ENCODE measurements at places on chromosomes 4 and X.

GRCh38 chr4:139568206-139568955 is 12.4 kb upstream of the SETD7 start:
- no peak for DNase-seq

DNA sequence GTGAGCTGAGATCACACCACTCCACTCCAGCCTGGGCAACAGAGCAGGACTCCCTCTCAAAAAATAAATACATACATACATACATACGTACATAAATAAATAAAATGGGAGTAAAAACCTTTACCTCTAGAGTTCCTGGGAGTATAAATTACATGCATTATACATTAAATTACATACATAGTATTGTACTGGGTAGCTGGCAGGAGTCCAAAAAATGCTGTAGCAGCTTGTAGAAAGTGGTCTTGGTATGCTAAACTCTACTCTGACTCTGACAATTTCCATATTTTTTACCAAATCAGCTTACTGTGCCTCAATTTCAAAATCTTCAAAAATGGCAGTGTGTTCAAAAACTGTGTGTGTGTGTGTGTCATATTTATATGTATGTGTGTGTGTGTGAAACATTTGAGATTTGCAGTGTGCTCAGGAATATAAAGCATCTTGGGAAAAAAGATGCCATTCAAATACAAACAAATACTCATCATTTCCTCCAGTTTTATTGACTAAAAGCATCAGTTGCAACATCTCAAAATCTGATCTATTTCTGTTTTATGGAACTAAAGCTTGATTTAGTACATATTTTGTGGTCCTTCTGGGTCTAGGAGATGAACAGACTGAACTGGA is 171.7 kb downstream of the SHROOM3 start:
- DNase-seq, result no peak

DNA sequence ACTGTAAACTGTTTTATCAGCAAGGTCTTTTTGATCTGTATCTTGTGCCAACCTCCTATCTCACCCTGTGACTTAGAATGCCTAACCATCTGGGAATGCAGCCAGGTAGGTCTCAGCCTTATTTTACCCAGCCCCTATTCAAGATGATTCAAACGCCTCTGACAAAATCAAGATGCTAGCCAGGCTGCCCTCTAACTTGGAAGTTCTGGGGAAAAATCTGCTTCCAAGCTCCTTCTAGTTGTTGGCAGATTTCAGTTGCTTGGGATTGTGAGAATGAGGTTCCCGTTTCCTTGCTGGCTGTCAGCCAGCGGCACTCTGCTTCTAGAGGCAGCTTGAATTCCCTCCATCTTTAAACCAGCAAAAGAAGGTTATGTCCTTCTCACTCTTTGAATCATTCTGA is 34.7 kb downstream of the LUZP4 start:
- no peak for DNase-seq

GRCh38 chrX:72127332-72127731 is 4.4 kb downstream of the RTL5 start:
- no peak for DNase-seq

- DNase-seq, result no peak
These were observed 260.1 kb upstream of the ETNPPL start for GRCh38 chr4:109022961-109023360.

GRCh38 chr4:85968945-85969819 is 390.7 kb downstream of the MAPK10 start:
- no peak for DNase-seq

- DNase-seq, result no peak
These were observed 597.2 kb upstream of the GRIA3 start for GRCh38 chrX:122586831-122587230.

DNA sequence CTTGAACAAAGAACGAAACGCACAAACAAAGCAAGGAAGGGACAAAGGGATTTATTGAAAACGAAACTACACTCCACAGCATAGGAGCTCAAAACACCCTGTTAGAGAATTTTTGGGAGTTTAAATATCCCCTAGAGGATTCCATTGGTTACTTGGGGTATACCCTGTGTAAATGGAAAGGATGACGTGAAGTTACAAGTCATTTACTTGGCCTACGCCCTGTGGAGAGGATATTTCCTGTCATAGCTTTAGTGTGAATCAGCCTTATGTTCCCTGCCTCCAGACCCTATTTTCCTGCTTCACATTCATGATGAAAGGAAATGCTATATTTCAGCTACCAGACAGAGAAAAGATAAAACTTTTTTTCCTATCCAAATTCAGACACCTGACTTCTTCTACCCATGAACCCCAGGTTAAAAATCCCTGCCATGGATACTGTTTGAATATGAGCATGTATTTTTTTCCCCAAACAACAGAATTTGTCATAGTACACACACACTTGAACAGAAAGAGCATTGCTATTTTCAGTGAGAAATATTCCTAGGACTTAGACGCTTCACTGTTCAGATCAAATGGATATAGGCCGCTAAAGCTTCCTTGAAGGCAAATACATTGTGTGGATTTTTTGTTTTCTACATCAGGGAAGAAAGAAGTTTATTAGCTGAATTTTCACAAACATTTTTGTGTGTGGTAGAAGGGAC is 20.4 kb downstream of the PIN4 start:
- no peak for DNase-seq

DNA sequence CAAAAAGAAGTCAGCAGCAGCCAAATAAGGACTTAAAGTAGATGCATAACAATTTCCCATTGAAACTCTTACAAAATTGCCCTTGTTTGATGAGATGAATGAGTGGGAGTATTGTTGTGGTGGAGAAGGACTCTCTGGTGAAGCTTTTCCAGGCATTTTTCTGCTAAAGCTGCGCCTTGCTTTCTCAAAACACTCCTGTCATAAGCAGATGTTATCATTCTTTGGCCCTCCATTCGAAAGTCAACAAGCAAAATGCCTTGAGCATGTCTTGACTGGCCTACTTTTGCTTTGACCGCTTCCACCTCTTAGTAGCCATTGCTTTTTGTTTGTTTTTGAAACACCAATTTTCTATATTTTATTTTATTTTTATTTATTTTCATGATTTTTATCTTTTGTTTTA is 340.9 kb upstream of the FGF13 start:
- DNase-seq, result no peak

- DNase-seq, result no peak
These were observed 31.6 kb downstream of the RASSF6 start for GRCh38 chr4:73588613-73589012.

DNA sequence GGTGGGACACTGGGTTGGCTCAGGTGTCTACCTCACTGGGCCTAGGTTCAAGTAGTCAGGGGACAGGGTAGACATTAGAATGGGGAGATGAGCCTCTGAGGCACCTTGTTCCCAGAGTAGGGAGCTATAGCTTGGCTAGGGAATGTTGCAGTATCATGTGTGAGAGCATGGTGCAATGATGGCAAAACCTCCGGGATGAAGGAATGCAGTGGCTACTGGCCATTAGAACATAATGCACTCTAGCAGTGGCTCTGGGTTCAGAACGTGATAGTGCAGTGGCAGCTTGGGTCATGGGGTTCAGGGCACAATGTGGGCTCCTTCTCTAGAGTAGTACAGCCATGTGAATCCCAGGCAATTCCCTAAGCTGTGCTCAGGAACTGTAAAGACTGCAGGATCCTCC is 471.5 kb downstream of the CCSER1 start:
- DNase-seq, result no peak

- no peak for DNase-seq
These were observed 75.7 kb downstream of the NPFFR2 start for GRCh38 chr4:72107456-72107855.

DNA sequence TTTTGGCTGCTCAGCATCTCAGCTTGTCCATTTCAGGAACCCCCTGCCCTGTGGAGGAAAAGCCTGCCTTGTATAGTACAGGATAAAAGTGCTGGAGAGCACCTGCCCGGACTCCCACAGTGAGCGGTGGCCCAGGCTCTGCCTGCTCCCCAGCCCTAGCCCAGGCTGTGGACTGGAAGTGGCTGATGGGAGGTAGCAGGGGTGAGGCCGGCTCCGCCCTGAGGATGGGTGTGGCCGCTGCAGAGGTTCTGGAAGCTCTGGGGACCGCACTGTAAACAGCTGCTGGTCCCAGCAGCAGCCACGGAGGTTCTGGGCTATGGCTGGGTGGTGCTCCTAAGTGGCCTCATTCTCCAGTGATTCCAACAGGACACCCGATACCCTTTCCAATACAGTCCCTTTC is 56.6 kb upstream of the HELT start:
- DNase-seq, result no peak

DNA sequence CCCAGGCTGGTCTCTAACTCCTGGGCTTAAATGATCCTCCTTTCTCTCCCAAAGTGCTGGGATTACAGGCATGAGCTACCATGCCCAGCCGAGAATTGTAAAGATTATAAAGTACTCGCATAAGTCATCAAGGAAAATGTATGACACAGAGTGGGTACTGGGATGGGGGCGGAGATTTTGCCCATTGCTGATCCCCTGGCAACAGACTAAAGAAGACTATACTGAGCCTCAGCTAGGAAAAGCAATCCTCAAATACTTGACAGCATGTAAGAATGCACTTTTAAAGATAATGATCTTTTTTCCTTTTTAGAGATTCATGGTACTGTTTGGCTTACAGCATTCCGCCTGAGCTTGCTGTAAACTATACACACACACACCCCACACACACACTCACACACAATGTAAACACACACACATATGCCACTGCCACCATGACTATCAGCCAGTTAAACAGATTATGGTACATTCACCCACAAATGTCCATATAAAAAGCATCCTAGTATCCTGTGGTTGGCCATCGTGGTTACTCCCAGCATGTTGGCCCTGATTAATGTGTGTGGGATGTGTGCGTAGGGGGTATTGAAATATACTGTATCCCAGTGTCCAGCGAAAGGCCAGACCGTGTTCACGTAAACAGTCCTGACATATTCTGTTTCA is 113.0 kb downstream of the AMELX start:
- DNase-seq, result no peak

DNA sequence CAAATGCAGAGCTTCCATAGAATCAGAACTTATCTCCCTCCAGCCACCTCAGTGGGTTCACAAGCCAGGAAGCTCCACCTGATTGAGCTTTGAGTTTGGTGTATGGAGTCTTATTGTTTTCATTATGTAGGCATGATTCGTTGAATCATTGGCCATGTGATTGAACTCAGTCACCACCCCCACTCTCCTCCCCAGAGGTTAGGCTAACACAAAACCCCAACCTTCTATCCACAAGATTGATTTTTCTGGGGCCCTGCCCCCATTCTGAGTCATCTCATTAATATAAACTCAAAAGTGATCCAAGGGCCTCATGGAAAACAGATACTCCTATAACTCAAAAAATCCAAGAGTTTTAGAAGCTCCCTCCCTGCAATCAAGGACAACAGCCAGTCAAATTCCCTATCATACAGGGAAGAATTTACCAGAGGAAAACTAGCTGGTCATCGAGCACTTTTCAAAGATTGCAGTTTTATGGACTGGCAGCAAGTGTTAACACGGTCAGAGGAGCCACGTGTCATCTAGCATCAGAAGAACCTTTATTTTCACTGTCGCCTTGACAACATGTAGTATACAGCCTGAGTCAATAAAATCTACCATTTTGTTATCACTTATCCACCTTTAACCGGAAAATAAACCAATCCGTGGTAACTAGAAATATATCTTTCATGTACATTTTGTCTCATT is 35.9 kb upstream of the GUCY1B1 start:
- no peak for DNase-seq

DNA sequence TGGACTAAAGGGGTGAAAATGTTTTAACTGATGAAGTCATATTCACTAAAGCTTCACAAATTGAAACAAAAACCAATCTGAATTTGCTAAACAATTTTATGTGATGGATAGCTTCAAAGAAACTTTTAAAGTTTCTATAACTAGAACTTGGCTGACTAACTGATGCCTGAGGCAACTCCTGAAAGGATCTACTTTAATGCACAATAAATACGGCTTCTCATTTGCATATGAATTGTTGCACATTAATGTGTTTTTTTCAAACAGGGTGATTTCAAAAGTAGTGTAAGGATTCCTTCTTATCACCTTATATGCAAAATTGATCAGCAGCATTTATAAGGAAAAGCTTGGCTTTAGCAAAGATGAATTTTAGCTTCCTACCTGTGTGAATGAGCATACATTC is 58.4 kb upstream of the ATOH1 start:
- DNase-seq, result no peak

DNA sequence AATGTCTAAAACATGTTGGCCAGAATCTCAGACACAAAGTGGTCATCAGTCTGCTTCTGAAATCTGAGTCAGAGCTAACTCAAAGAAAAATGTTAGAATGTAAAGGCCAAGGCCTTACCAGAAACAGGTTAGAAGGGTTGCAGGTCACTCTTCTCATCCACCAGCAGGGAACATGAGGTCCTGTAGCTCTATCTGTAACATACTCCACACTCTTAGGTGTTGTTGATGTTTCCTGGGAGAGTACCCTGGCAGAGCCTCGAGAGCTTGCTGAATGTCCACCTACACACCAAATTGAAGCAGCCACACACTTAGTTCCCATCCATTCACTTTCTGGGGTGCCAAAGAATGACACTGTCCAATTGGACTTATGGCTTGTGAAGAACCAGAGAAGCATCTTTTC is 76.6 kb upstream of the INPP4B start:
- DNase-seq, result no peak

DNA sequence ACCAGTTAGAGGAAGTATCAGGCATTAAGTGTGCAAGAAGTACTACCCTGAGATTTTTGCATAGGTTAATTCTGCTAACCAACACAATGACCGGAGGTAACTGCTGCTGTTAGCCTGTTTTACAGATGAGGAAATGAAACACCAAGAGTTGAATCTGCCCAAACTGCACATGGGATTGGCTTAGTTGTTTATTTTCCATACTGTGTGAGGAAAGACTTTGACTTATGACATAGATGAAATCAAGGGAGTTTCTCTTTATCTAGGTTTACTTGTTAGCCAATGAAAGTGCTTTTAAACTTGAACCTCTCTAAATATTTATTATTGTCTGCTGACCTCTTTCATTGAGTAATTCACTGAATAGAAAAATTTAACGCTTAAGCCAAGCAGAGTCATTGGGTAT is 10.3 kb downstream of the GUCY1B1 start:
- DNase-seq, result no peak

- DNase-seq, result peak; percentile 24
These were observed 30.4 kb downstream of the ELF4 start for GRCh38 chrX:130079824-130080406.

GRCh38 chrX:136259543-136259942 is 8.3 kb upstream of the MAP7D3 start:
- DNase-seq, result no peak

- no peak for DNase-seq
These were observed at the start of gene GAB1 for GRCh38 chr4:143336781-143337599. TSS of gene GAB1 (plus strand) at chr4:143336876. CDS start at chr4:143337189, 313 bp downstream.

GRCh38 chr4:159526172-159526571 is 423.3 kb downstream of the RAPGEF2 start:
- no peak for DNase-seq

DNA sequence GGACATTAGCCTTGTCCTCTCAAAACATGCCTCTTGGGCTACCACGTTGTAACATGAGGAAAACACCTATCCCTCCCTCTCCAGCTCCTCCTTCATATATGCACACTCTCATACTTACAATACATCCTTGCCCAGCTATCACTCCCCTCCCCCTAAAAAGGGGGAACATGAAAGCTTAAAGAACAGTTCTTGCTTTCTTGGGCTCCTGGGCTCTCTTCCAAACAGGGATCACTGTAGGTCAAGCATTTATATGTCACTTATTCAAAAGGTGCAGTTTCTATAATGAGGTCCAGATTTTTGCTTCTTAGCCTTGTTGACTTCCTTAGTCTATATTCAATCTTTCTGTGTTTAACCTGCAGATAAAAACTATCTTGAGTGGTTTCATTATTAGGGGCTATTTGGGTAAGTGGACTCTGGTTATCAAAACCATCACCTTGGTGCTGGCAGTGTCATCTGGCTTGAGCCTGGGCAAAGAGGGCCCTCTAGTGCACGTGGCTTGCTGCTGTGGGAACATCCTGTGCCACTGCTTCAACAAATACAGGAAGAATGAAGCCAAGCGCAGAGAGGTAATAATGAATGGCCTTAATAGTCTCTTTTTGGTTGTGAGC is 119.4 kb downstream of the AKAP4 start:
- DNase-seq, result no peak

All from effector memory CD4-positive, alpha-beta T cell (primary cell).